ENCODE measurements at places on chromosomes 12 and 14.

DNA sequence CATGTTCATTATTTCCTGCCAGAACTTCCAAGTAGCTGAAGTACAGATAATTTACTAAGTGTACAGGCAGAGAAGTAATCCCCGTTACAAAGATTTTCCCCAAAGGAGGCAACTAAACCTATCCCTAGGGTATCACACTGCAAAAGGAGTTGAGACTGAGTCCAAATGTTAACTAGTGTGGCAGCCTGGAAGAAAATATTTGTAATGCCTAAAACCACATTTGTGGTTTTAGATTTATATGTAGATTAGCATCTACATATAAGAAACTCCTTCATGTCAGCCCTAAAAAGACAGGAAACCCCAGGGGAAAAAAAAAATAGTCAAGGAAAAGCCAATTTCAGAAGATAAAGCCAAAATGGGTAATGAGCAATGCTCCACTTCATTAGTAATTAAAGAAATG is 1.4 kb upstream of the RNASE12 start:
- DNase-seq, result no peak

- DNase-seq, result no peak
These were observed 437.3 kb downstream of the MED13L start for GRCh38 chr12:115840159-115840558.

DNA sequence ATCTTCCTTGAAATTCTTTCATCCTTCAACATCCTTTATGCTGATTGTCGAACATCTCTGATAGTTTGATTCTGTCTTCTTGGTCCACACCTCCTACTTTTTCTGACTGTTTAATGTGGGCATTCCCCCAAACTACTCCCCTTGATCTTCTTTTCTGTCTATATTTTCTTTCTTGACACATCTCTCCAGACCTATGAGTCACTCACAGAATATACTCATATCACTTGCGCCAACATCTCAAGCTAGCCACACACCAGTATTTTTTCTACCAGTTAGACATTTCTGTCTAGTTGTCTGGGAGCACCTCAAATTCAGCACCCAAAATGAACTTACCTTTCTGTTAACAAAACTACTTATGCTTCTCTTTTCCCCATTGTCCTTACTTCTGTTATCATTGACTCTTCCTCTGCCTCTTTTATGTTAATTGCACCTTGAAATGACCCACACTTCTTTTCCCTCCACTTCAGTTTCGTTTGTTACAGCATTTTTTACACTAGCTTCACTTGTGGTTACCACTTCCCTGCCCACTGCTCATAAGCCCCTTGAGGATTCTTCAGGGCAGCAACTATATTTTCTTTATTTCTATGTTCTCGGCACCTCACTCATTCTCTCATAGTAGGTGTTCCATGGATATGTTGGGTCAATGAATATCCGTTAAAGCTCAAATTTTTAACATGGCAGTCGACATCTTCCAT is 33.5 kb downstream of the TSHR start:
- DNase-seq, result no peak

- DNase-seq, result no peak
These were observed 131.6 kb upstream of the GRIN2B start for GRCh38 chr12:14113031-14113430.

GRCh38 chr12:113392988-113393579 is 10.6 kb downstream of the SDS start:
- no peak for DNase-seq

DNA sequence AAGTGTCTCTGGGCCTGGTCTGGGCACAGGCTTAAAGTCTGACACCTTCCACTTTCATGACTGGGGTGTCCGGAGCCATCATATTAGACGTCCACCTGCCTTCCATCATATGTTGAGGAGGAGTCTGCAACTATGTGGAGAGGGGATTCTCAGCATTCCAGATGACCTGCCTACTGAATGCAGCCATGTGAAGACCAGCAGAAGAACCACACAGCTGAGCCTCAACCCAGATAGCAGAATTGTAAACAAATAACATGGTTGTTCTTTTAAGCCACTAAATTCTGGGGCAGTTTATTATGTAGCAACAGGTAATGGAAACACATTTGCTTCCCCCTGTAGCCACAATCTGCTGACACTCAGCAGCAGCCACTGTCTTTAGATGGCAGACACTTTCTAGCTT is 4.0 kb upstream of the SLC15A4 start:
- no peak for DNase-seq

GRCh38 chr14:79596551-79596950 is 614.8 kb downstream of the DIO2 start:
- no peak for DNase-seq

DNA sequence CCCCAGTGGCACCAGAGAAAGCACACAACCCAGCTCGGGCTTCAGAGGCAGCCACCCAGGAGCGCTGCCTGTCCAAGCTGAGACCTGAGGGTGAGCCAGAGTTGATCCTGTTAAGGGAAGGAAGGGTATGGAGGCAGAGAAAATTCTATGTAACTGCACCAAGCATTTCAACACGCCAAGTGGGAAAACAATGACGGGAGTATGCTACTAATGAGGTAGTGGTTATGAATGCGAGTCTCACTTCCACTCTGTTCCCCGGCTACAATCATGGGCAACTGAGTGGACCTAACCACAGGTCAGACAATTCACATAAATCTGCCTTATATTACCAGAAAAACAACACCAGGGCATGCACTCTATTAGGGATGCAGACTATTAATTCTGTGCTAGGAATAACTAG is 9.9 kb downstream of the ATG14 start:
- no peak for DNase-seq

Measured in NCI-H446 treated with DMSO at 0.1 percent for 48 hours (cell line).